Hematopoietic multipotent progenitor cell treated with erythropoietin and hydrocortisone succinate and interleukin-3 and kit ligand, for 6 days (in vitro differentiated cells): ENCODE measurements at places on chromosomes 7 and 10.

DNA sequence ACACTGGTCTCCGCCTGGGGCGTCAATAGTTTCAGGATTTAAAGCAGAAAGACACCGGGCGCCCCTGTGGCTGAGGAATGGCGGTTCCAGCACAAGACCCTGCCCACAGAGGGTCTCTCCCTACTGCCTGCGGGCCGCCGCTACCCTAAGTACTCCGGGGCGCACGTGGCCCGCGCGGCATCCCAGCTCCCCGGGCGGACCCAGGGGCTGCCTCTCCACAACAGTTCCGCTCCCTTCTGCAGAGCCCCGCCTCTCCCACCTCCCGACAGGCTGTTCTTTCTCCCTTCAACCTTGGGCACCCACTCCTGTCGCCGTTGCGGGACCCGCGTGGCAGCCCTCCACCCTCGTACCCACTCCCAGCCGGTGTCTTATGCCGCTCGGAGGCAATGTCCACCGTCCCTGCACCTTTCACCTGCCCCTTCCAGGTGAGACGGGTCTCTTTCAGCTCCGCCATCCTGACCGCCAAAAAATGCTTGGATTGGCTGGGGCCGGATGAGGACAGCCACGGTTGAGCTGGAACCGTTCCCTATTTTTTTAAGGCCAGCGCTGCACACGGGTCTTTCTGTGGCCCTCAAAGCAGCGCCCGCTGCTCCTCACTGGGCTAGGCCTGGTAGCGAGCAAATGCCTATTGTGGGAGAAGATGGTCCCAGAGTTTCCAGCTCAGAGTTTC lies 1.6 kb upstream of the NKX2-3 start:
- peak; percentile 66 for DNase-seq

DNA sequence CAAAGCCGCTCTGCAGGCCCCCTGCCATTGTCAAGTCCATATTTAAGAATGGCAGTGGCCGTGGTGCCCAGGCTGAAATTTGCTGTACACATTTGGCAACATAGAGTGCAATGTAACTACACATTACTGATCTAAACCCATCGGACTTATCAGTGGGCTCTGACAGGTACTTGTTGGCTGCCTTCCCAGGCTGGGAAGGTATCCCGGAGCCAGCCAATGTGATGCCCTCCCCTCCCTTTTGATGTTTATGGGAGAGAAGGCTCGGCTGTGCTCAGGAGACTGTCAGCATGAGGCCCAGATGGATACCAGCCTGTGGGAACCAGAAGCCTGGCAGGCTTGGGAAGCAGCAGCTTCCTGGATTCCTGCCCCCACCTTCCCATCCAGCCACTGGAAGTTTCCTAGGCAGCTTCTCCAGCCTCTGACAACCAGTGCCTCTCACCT lies 146.1 kb upstream of the TCF7L2 start:
- DNase-seq, result no peak

DNA sequence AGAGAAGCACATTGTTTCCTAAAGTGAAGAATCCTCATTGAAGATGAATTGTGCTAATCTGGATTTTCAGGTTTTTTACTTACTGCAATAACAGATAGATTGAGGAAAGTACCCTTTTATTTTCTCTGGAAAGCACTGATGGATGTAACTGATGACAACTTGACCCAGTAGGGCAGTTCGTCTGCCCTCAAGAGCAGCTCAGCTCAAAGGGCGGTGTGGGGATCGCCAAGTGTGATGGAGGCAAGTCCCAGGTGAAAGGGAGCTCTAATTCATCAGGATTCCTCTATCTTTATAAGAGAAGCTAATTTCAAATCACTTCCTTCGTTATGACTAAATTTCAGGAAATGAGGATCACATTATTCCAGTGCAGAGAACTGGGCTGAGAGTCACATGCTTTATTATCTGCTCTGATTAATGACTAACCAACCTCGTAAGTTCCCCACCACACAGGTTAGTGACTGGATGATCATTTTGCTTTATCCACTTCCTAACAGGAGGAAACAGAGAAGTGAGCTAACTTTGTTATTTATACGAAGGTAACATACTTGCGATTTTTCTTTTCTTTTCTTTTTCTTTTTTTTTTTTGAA lies 98.8 kb downstream of the PFKFB3 start:
- no peak for DNase-seq

GRCh38 chr7:123198668-123199652 lies 809 bp downstream of the SLC13A1 start:
- DNase-seq, result no peak

DNA sequence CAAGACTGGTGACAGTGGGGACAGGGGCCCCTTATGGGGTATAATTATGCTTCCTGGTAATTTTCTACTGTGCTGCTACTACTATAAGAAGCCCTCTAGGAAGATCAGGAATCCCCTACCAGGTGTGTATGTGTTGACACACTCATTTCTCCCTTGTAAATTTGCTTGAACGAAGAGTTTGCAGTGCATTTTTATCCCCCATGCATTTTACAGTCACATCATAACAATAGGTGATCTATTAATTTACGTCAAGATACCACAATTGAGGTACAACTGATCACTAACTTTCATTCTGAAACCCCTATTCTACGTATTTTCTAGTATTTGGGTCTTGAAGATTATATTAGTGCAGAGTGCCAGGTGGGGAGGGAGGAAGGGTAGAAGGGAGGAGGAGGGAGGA lies 252.2 kb downstream of the NSUN6 start:
- DNase-seq, result no peak

DNA sequence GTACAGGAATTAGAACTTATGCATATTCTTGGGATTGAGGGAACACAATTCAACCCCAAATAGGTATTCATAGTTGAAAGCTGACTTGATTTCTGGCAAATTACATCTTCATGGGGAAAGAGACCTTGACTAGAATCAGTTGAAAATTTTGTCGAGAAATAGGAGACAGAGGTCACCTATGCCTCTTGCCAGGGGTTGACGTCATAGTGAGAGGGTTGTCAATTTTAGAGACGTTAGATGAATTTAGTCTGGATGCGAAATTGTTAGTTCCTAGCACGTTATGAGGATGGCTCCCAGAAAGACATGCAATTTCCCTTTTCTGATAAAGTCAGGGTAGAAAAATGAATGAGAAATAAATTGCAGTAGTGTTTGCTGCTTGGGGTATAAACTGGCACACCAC lies 59.3 kb downstream of the SEC61G start:
- DNase-seq, result no peak

GRCh38 chr10:3251172-3251571 lies 78.6 kb upstream of the PITRM1 start:
- DNase-seq, result no peak

DNA sequence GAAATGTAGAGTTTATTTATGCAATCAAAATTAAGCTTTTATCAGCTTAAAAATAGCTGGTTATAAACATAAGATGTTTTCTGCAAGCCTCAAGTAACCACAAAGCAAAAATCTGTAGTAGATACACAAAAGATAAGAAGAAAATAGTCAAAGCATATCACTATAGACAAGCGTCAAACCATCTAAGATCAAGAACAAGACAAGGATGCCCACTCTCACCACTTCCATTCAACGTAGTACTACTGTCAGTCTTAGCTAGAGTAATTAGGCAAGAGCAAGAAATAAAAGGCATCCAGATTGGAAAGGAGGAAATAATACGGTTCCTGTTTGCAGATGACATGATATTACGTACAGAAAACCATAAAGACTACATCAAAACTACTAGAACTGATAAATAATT lies 17.5 kb upstream of the CYP2E1 start:
- peak; percentile 18 for DNase-seq
